Activated T-helper 1 cell treated with Interleukin-2 at 50 U/mL for 16 hours (primary cell): ENCODE measurements at places on chromosomes 7 and 10.

DNA sequence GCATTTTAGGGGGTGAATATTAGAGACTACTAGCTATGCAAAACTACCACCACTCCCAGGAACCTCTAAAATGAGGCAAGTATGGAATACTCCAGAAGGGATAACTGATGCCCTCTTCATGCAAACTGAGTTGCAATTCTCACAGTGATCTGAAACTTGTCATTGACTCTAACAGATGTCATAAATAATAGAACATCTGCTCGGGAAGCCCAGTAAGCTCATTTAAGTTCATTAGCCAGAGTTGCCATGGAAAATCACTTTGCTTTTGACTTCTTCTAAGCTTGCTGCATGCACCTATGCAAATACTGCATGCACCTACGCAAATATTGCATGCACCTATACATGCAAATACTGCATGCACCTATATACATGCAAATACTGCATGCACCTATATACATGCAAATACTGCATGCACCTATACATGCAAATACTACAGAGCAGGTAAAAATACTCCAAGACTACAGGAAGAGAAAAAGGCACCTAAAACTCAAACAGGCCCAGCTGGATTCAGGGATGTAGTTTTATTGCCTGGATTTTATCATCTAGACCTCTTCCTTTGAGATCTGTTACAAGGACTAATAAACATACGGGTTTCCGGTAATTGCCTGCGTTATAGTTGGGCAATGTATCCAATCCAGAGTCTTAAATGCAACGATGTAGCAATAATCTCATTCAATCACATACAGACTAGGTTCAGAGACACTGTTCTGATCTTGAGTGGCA is 1061.1 kb upstream of the AUTS2 start:
- DNase-seq = no peak

DNA sequence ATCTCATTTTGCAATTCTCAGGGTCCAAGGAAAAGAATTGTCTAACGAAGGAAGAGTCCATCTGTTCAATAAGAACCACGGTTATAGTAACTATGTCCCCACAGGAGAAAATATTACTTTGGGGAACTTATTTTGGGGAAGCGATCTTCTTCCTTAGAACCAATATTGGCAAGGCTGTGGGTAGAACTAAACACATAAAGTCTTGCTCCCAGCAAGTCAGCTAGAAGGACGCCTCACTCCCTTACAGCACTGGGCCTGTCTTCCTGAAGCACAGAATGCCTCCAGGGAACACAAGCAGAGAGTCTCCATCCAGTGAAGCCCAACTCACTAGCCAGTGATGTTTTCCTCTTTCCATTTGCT is 30.2 kb downstream of the C10orf71 start:
- no peak for DNase-seq

- DNase-seq = no peak
Measured at GRCh38 chr10:78579576-78579975, 489.2 kb upstream of the ZMIZ1 start.

GRCh38 chr7:27901028-27901760 is 161.2 kb downstream of the TAX1BP1 start:
- no peak for DNase-seq

- DNase-seq = no peak
Measured at GRCh38 chr7:17832820-17833355, 107.4 kb downstream of the SNX13 start.

DNA sequence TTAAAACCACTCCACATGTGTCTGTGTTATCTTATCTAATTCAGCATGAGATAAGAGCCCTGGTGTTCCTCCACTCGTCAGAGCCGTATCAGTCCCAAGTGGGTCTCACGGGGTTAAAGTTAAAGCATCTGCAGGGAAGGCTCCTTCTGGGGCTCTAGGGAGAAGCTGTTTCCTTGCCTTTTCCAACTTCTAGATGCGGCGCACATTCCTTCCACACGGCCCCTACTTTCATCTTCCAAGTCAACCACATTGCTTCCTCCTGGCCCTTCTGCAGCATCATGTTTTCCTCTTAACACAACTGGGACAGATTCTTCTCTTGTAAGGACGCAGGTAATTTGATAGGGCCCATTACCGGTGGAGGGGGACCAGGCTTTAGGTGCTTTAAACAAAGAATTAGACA is 620.1 kb upstream of the DPP6 start:
- no peak for DNase-seq

DNA sequence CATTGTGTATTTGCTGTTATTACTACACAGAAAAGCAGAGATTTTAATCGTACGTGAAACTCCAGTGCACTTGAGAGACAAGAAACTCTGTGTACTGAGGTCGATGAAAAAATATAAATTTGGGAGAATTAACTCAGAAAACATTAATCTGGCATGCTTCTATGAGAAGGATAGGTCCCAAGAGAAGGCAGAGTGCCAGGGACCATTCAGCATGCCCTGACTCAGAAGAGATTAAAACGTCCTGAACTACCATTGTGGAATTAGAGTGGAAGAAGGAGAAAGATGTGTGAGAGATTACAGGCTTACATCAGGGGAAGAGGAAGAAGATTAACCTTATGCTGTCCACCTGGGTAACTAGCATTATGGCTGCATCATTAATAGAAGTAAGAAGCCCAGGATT is 72.4 kb downstream of the REEP3 start:
- DNase-seq = no peak

DNA sequence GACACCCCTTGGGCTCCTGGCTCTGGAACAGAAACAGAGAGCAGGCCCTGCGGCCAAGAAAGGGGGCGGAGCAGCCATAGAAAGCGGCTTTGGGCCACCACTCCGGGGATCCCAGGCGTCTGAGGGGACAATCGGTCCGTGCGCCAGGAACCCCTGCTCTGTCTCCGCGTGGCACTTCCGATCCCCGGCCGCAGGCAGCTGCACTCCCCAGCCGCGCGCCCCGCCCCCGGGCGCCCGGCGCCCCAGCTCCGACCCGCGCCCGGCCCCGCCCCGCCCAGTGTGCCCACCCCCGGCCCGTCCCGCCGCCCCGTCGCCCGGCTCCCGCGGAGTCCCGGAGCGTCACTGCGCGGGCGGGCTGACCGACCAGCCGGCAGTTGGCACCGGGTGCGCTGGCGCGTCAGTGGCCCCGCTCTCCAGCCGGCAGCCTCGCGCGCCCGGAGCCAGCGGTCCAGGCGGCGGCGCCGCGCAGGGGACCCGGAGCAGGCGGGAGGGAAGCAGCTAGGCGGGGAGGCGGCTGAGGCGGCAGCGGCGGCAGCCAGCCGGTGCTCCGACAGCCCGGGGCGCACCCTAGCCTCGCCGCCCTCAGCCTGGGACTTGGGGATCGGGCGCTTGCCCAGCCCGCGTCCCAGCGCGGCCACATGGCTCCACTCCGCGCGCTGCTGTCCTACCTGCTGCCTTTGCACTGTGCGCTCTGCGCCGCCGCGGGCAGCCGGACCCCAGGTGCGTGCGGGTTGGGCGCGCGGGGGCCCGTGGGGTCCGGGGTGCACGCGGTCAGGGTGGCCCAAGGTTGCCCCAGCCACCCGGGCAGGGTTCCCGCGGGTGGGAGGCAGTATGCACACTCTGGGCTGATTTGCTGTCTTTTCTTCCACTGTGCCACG is at the start of gene ADAMTS14:
TSS of gene ADAMTS14 (plus strand) at position 342 of the 878 bp plus-strand sequence. CDS start at position 639, 297 bp downstream.
- DNase-seq = no peak

DNA sequence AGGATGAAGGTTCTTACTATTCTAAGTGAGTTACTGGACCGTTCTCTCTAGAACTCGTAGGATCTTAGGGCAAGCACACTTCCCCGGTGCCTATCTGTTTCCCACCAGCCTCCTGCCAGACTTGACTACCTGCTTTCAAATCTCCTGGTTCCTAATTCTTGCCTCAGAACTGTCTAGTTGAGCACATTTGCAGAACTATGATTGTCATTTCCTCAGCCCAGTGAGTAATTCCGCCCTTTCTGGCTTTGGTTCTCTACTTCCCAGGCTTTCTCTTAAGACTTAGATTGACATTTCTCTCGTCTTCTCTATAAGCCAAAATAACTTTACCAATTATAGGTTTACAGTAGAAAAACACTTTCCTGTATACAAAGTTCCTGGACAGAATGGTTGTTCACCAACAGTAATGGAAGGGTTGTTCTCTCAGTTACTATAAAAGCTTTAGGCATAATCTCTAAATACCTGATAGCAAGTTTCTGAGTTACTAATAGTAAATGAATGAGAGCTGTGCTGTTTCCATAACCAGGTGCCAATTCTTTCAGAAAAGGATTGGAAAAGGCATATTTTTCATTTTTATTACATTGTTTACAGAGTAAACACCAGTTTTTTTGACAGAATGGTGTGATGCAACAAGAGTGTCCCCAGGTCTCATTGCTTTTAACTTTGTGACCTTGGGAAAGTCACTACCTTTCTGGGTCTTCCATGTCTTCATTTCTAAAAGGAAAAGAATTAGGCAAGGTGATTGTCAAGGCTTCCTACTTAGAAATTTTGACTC is 41.1 kb downstream of the PLEKHA8 start:
- DNase-seq = no peak

DNA sequence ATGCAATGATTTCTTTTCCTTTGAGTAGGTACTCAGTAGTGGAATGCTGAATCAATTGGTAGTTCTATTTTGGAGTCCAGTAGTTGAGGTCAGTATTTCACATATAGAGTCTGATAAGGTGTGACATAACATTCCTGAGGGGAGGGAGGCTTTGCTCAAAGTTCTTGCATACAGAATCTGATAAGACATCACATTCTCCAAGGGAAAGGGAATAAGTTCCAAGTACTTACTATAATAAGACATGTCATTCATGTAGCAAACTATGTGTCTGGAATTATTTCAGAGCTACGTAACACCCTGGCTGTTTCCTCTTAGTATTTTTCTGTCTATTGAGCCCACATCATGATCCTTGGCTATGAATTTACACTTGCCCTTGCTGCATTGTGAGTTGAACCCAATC is 74.3 kb upstream of the POM121L12 start:
- no peak for DNase-seq

DNA sequence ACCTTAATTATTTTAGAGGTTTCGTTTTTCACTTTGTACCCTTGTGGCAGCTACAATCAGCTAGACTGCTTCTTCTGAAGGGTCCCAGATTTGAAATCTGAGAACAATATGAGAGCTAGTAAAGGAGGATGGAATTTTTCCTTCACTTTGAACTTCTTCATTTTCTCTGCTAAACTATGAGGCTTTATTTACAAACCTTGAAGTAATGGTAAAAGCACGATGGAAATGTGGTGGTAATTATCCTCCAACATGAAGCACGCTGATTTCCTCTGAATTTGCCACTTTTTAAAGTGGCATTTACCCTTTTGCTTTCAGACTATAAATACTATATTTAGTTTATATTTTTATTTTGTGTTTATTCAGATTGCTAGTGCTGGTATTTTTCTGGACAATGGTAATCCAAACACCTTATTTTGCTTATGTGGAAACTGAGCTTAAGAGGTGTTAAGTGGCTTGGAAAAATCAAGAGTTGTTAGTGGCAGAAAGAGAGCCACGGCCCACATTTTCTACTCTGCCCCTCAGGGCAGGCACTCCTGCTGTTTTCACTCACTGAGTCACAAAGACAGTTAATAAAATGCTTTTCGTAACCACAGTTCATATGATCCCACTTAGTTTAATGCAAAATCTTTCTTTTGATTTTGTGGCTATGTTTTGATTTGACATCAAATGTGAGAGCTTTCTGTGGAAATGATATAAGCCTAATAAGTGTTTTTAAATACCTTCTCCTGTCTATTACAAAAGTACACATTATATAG is 2.7 kb downstream of the SSMEM1 start:
- no peak for DNase-seq

DNA sequence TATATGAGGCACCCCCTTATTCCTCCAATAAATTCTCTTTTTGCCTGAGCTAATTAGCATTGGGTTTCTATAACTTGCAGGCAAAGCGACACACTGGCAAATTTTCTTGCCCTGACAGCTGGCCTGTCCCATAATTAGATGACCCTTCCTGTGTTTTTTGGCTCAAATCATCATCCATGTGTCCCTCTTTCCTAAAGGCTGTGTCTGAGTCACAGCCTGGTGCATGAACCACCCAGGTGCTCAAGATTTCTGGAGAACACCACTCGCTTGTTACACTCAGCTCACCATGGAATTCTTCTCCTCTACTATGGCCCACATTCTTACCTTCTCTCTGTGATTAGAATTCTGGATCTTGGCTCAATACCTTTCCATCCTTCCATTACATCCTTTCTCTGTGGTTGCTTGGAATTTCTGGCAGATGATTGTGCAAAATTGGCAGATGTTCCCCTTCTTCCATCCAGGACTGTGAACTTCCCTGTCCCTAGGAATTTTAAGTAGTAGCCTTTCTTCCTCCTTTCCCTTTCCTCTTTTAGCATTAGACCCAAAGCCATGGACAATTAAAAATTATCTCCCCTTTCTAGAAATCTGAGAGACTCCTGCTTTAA is 116.0 kb upstream of the ANKRD1 start:
- no peak for DNase-seq

DNA sequence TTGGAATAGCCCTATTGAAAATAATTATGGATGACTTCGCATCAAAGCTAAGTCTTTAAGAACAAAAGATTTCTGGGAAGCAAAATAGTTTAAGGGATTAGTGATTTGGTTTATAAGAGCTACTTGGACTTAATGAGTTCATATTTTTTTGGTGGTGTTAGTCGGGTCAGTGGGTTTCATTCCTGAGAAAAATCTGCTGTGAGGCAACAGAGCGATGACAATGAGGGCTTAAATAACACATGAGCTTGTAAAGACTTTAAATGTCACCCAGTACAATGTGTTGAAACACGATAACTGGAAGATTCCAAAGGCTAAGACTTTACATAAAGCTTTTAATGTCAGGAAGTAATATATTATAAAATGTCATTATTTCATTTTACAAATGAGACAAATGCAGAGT is 178.8 kb downstream of the ARL4A start:
- DNase-seq = no peak

- no peak for DNase-seq
Measured at GRCh38 chr7:2512179-2512661, 7.4 kb upstream of the LFNG start.

DNA sequence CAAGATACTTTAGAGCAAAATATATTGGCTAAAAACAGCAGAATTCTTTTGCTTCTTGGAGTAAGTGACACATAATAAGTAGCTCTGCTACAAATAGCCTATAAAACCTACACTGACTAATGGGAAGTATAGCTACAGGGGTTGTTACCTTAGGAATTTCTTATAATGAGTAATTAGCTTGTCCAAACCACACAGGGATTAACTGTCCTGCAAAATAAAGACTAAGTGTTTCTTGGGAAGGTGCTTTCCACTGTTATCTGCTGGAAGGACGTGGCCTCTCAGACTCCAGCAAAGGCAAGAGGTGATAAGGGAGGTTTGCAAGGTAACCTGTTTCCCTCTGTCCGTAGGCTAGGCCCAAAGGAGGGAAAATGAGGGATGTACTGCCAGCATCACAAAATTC is 302.4 kb downstream of the DOCK4 start:
- DNase-seq = no peak

- DNase-seq = no peak
Measured at GRCh38 chr7:107264723-107265122, 95.9 kb downstream of the HBP1 start.

- no peak for DNase-seq
Measured at GRCh38 chr7:5445981-5446594, 22.5 kb upstream of the TNRC18 start.
